ENCODE measurements at places on chromosomes 11 and 22. TPM values are rescaled to one million over a fixed set of nuclear protein-coding genes. Genes with fewer than 3 reads are reported as not detected.

THY1 gene
- total RNA-seq = 107 TPM

DNA sequence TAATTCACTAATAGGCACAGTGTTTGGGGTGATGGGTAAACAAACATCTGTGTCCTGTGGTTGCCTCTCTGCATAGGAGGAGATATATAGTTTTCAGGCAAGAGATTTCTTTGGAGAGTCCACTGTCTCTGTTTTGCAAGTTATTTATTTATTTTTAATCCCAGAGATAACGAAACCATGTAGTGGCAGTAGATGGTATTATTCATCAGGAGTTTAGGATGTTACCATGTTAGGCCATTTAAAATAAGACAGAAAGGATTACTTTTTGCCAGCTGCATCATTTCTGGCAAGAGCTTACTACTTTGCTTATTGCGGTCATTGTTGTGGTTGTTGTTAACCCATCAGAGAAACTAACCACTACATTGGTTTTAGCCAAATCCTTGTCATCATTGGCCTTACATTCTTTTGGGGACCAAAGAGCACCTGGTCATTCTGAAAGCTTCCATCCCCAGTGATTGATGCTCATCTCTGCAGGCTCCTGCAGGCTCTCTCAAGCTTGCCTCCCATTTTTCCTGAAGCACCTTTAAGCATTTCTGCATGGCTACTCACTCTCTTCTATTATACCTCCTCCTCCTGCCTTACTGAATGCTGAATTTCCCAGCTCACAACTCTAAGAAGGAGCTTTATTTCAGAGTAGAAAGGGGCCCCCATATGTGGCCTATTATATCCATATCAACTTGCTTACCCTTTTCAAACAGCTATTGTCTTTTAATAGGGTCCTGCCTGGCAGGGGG, 84.4 kb downstream of the CSTPP1 start:
- peak; percentile 34 for DNase-seq

DNA sequence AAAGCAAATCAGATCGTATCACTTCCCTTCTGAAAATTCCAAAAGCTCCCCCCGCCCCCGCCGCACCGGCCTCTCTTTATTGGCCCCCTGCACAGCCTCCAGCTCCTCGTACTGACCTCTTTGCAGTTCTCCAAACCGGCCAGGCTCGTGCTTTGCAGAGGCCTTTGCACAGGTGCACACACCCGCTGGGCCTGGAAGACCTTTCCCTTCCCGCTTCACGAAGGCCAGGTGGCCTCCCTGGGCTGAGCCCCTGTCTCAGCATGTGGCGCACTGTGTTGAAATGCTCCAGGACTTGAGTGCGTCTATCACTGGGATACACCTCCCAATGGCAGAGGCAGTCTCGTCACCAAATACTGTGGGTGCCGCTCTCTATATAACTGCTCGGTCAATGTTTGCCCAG, 13.2 kb upstream of the ADA2 start:
- no peak for DNase-seq

DNA sequence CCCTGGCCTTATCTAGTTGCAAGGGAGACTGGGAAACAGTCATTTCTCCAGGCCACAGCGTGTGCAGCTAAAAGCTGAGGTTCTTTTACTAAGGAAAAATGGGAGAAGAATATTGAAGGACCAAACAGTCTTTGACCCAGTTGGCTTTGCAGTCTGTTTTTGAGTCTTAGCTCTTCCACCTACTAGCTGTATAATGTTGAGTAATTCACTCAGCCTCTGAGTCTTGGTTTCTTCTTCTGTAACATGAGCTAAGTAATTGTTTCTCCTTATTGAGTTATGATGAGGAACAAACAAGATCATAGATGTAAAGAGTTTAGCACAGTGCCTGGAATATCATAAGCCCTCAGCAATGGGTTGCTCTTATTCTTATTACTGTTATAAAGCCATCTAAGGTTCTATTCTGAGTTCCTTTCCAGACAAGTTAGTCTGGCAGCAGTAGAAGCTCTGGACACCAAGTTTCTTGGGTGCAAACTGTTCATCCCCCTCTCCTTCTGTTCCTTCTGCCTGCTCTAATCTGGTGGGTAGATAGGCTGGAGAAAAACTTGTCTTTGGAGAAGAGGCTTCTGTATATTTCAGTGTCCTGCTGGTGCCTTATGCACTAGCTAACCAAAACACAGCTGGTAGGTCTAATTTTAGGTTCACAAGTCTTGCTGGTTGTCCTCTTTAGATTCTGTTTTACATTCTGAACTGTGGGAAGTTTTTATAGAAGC, 13.5 kb downstream of the TRIM44 start:
- DNase-seq = peak; percentile 78

DNA sequence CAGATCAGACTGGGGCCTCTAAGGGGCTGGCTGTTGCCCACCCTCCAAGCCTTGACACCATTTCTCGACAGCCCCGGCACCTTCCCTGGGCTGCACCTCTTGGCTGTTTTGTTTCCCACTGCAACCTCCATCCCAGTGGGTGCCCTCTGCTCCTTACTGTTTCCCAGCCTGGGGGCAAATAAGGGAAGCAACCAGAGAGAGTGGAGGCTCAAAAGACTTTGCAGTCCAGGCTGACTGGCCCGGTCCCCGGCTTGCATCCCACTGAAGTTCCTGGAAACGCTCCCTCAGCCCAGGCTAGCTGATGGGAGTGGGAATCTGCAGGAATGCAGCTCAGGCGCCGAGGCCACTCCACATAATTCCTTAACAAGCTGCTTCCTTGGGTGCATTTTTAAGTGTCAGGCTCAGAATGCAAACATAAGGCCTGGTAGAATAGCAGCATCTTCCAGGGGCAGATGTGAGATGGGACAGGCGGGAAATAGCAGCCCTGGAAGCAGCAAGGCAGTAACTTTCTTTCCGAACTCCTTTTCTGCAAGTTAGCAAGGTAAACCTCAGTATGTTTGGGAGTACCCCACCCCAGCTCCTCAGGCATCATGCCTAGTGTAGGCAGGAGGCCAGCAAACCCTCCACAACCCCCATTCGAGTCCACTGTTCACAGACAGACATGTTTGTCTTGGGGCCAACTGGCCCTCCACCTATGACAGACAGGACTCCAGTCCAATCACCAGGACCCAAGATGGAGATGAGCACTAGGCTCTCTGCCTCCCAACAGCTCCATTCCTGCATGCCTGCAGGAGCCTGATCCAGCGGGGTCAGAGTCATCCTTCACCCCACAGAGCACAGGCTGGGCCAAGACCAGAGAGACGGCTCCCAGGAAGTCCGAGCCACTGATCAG, 39.3 kb downstream of the RPL27A start:
- DNase-seq = no peak

- DNase-seq = no peak
Observed at GRCh38 chr22:30178181-30179126, 68.1 kb downstream of the LIF start.

GRCh38 chr11:108854346-108854745, 189.5 kb downstream of the DDX10 start:
- no peak for DNase-seq

DNA sequence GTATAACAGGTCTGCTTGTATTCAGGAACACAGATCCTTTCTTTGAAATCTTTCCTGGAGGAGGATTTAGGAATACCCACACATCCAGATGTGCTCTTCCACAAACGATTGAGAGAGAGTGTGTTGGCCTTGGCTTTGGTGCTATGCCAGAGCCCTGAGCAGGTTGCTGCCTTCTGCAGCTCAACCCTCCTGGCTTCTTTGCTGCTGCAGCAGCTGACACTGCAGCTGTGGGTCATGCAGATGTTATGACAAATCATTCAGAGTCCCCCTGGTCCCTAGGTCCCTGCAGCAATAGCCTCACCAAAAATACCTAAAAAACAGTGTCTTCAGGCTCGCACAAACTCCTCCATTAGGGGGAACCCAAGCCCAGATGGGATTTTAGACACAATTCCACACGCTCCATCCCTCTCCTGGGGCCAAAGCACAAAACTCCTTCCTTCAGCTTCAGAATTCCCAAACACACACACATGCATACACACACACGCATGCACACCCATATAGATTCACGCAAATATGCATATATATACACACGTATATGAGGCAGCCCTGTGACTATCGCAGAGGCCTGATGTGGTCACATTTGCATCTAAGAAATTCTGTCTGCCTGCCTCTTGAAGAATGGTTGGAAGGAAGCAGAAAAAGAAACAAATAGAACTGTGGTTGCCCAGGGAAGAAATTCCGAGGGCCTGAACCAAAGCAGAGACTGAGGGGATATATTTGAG, 35.4 kb downstream of the SLN start:
- no peak for DNase-seq

DNA sequence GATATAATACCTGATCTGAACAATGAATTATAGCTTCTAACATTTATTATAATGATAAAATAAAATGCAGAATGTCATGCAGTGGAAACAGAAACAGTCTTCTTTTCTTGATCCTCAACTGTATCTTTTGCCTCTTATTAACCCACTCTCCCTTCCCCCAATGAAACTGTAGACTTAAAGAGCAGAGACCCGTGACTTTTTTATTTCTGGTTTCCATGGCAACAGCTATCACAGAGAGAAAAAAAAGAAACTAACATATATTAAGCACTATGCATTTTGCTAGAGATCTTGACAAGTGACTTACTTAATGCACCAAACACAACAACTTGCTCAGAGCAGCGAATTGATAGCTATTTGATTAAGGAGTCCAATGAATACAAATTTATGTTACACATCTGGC, 69.3 kb downstream of the RAB38 start:
- no peak for DNase-seq

GRCh38 chr22:46848197-46848596, 85.7 kb downstream of the TBC1D22A start:
- no peak for DNase-seq

GRCh38 chr22:19844377-19845053, 10.2 kb downstream of the GNB1L start:
- DNase-seq = peak; percentile 61

- DNase-seq = no peak
Observed at GRCh38 chr11:10695833-10696232, 2.3 kb upstream of the IRAG1 start.

DNA sequence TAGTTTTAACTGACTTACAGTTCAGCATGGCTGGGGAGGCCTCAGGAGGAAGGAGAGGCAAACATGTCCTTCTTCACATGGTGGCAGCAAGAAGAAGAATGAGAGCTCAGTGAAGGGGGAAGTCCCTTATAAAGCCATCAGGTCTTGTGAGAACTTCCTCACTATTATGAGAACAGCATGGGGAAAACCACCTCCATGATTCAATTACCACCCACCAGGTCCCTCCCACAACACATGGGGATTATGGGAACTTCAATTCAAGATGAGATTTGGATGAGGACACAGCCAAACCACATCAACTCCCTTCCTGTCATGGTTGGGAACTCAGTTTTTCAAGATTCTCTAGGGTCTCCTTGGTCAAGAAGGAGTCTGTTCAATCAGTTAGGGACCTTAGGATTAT, 432.9 kb upstream of the CNTN5 start:
- DNase-seq = no peak

RASL10A gene
- 2.5 TPM for total RNA-seq

DNA sequence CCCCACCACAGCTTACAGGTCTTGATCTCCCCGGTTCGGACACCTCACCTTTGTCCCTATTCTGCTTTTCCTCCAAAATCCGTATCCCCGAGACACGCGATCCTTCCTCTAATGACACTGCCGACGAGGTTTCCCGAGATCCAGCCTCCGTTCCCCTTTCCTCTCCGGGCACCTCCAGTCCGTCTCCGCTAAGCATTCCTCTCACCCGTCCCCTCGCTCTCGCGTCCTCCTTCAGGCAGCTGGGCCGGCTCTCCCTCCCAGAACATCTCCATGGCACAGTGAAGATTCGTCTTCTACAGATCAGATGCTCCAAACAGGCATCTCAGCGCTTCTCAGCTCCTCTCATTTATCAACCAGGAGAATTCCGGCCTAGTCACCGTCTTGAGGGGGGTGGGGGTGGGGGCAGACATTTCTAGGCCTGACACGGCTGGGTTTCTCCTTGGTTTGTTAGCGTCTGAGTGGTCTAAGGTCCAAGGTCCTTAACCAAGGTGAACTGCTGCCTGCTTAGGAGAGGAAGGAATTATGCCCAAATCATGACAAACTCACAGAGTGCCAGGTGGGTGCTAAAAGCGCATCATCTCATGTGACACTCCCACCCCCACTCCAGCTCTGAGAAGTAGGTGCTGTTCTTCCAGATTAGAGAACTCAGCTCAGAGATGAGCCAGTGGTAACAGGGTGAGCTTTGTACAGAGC, at the start of gene SPTBN2:
Gene SPTBN2 (minus strand): TSS at position 524 of the 693 bp plus-strand sequence. CDS start 7,976 bp downstream, outside the sequence.
- no peak for DNase-seq

Measured in myocyte (in vitro differentiated cells).